Epithelial cell of proximal tubule (primary cell): ENCODE measurements at places on chromosomes 12 and 14.

DNA sequence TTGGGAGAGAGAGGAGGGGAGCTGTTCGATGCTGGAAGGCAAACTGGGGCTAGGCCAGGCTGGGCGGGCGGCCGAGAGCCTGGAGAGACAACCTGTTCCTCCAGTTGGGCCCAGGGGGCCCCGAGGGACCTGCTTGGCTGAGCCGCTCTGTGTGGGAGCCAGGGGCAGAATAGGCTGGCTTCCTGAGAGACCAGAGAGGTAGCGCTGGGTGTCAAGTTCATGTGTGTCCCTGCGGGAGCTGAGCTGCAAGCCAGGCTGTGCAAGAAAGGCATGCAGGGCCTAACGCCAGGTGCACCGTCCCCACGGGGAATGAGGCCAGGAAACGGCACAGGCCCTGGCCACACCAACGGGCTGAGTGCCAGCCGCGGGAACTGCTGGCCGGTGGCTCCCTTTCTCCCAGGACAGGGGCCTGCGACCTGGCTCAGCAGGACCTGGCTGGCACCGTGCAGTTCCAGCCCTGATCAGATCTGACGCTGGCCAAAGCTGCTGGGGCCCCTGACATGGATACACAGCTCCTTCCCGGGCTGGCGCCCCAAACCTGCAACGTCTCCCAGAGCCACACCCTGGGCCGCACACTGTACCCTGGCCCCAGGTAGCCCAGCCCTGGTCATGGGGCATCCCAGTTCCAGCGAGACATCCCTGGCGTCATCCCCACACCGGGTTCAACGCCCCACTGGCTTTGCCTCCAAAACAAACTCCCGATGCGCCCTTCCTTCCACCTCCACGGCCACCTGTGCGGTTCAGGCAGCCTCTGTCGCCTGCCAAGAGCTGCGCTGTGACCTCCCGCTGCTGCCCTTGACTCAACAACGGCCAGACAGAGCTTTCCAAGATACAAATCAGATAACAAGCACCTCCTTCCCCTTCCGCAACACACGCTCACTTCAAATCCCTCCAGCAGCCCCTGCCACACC, 65.0 kb downstream of the RFLNA start:
- DNase-seq, result no peak

GRCh38 chr12:129179941-129180553, 326.8 kb downstream of the GLT1D1 start:
- no peak for DNase-seq

- DNase-seq, result no peak
Observed at GRCh38 chr12:49017891-49018260, 700 bp downstream of the PRKAG1 start.

DNA sequence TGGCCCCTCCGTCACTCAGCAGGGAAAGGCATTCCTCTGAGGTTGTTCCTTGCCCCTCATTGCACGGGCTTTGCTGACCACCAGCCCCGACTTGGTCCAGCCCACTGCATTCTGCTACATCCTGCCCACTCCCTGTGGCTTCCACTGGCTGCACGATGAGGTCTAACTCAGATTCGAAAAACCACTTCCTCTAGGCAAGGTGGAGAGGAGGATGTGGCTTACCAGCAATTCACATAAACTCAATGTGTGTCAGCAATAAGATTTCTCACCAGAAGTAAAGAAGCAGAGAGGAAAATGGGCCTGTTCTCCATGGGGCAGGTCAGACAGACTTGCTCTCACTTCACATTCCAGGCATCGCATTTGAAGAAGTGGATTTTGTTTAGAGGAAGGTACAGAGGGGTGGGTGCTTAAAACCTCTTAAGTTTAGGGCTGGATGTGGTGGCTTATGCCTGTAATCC, 14.7 kb downstream of the GPR68 start:
- DNase-seq, result no peak

DNA sequence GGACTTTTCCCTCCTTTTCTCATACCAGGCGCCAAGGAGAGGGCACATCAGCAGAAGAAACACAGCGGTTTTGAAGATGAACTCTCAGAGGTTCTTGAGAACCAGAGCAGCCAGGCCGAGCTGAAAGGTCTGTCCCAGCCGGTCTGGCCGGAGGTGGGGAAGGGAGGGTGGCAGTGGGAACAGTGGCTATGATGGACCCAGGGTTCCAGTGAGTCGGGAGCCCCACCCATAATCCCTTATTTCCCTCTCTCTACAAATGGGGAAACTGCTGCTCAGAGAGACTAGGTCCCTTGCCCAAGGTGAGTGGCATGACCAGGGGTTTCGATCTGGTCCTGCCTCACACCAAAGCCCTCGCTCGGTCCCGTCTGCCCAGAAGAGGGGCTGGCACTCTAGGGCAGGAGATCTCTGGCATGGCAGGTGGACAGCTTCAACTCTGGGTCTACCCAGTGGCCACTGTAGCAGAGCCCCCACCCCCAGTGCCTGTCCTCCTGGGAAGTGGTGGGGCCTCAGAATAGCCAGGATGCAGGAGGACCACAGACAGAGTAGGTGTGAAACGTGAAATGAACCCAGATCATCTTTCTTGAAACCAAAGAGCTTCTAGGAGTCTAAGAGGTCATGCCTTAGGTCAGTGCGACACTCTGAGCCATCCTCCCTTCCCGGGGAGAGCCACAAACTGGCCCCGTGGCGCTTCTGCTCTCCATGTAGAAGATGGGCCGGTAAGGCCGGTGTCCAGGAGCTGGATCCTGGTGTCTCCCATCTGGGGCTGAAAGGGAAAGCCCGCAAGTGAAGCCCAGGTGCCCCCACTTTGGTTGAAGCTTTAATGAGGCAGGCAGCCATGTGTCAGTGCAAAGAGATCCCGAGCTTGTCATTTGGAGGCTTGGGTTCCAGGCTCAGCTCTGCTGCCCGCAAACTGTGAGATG, 7.0 kb downstream of the CHGA start:
- no peak for DNase-seq

- DNase-seq, result peak; percentile 10
Observed at GRCh38 chr12:14514946-14515345, 52.7 kb downstream of the PLBD1 start.

DNA sequence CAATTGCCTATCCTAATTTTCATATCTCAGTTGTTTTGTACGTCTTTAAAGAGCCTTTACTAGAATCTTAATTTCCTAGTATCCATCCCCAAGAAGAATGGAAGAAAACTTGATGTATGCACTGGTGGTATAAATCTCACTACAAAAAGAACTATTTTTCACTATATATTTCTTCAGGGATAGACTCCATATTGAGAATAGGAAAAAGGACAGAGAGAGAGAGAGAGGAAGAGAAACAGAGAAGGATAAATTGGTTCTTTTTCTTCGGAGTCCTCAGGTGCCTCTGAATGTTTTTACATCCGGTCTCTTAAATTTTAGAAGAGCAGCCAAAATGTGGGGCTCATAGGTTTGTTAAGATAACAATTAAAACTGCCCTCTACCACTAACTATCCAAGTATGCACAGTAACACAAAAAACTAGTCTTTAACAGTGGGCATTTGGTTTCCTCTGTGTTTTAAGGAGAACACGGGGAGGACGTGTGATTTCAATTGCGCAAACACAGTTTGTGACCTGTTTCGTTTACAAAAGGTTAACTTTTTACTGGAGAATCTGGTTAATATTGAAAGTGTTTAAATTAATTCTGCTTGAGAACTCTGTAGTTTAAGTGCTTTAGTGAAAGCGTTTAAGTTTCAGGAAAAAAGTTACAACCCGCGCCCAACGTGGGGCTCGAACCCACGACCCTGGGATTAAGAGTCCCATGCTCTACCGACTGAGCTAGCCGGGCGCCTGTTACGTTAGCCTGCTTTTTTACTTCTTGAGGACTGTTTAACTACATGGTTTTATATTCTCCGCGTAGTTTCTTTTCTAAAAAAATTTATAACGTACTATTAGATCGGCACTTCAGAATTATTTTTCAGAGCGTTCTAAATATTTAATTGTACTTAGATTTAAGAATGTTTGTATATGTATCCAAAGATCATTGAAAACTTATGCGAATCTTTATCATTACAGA, 5.1 kb upstream of the PSMA3 start:
- DNase-seq, result peak; percentile 77

- no peak for DNase-seq
Observed at GRCh38 chr12:21972055-21972454, 30.8 kb upstream of the ABCC9 start.

- no peak for DNase-seq
Observed at GRCh38 chr12:120801146-120801545, 75.5 kb downstream of the ACADS start.

GRCh38 chr12:119594399-119594730, 791 bp downstream of the TMEM233 start:
- no peak for DNase-seq

- DNase-seq, result no peak
Observed at GRCh38 chr14:95268350-95268749, 51.4 kb downstream of the CLMN start.

- DNase-seq, result no peak
Observed at GRCh38 chr14:103110681-103111231, 12.5 kb upstream of the TNFAIP2 start.

GRCh38 chr12:123482876-123483275, 24.9 kb downstream of the SNRNP35 start:
- no peak for DNase-seq
